ENCODE measurements at places on chromosomes 7 and 10.

DNA sequence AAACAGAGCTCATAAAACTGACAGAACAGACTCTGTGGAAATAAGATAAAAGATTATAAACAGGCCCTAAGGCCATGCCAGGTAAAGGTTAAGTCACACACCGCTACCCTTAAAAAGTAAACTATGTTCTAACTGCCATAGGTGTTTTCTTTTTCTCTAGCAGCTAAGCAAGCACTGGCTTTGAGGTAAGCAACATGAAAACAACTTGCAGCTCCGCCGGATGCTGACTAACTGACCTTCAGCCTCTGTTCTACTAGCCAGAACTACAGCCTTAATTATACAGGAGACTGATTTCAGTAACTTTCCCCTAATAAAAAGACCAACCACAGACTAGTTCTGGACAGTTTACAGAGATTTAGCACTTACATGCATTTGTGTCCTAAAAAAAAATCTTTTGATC is 708.3 kb downstream of the CCSER2 start:
- no peak for DNase-seq

- DNase-seq = no peak
Measured at GRCh38 chr10:43867667-43868565, 219.2 kb upstream of the ZNF32 start.

DNA sequence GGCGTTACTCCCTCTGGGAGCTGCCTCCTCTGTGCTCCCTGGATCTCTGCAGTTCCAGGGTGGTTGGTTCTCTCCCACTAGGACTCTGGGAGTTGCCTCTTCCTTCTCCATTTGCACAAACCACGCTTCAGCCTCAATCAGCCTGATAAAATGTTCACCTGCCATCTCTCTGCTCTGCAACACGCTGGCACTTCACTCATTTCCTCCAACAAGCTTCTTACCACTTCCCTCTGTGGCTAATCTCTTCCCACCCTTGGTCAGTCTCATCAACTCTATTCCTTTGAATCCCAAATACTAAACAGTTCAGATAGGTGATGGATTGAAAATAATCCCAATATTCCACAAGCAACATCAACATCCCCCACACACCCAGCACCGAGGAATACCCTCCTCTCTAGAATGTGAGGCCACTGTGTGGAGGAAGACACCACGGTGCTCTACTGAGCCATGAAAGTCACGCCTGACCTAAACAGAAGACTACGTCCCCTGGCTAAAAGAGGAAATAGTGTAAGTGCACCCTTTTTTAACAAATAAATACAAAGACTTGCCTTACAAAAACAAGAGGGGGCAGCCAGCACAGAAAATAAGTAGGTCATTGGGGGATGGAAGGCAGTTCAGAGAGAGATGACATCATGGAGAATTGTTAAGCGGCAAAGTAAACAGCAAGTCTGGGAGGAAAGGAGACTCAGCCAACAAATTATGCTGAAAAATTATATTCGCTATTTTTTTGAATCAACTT is 1.9 kb upstream of the FAM170B start:
- DNase-seq = no peak

DNA sequence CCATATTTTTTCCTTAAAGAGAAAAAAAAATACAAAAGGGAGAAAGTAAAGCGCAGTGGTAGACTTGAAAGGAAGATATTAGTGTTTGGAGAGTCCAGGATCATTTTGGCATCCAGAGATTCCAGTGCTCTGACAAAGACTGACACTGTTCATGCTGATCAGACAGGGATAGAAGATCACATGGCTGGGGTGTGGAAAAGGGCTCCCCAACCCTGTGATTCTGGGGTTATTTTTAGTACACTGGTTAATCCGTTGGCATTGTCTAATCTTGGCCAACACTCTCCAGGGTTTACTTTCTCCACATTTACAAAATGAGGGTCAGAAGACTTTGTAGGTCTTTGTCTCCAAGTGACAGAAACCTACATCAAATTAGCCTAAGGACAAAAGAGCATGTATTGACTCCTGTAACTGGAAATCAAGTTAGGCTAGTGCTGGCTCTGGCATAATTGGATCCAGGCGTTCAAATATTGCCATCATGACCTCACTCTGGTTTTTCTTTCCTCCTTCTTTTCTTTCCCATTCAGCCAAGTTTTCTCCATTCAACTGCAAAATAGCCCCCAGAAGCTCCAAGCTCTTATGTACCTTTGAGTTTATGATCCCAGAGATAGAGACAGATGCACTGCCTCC is 181.6 kb downstream of the PHTF2 start:
- DNase-seq = no peak

- no peak for DNase-seq
Measured at GRCh38 chr7:30389791-30390190, 88.8 kb downstream of the NOD1 start.

DNA sequence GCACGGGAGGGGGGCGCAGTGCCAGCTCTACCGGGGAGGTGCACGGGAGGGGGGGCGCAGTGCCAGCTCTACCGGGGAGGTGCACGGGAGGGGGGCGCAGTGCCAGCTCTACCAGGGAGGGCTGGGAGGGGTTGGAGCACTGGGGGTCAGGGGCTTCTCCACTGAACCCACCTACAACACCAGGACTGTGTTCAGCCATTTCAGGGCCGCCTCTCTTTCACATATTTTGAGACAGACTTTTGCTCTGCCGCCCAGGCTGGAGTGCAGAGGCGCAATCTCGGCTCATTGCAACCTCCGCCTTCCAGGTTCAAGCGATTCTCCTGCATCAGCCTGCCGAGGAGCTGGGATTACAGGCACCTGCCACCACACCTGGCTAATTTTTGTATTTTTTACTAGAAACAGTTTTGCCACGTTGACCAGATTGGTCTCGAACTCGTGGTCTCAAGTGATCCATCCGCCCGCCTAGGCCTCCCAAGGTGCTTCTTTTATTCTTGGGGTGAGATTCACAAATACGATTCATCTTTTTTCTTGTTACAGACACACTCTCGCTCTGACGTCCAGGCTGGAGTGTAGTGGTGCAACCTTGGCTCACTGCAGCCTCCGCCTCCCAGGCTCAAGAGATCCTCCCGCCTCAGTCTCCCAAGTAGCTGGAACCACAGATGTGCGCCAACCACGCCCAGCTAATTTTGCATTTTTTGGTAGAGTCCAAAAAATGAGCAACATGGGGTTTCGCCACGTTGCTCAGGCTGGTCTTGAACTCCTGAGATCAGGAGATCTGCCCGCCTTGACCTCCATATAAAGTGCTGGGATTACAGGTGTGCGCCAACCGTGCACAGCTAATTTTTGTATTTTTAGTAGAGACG is 37.0 kb downstream of the ADAP1 start:
- DNase-seq = no peak

DNA sequence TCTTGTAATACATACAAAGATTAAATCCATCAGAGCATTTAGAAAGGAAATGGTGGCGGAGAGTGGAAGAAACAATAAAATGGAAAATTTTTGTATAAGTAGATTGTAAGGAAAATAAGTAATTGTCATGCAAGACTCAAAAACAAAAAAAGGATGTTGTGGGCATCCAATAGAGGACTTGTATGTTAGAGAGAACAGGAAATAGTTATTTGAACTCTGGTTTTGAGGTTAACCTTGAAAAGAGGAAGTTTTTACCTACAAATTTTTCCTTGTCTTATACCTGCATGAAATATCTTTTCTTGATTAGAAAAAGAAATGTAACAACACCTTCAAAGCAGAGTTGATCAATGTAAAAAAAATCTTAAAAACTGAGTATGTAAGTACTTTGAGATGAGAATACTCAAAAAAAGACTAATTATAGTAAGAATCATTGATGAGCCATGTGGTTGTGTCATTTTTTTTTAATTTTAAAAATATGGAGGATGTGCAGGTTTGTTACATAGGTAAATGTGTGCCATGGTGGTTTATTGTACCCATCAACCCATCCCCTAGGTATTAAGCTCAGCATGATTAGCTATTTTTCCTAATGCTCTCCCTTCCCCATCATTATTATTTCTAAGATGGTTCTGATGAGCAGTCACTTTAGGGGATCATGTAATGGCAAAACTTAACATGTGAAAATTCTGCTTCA is 11.9 kb downstream of the TMEM106B start:
- no peak for DNase-seq

GRCh38 chr10:110903280-110904278 is 15.4 kb downstream of the BBIP1 start:
- DNase-seq = no peak

- no peak for DNase-seq
Measured at GRCh38 chr10:47277352-47278151, 22.4 kb upstream of the GDF10 start.

GRCh38 chr10:122124342-122124741 is 135.4 kb downstream of the TACC2 start:
- DNase-seq = no peak

- no peak for DNase-seq
Measured at GRCh38 chr7:27846388-27846787, 106.4 kb downstream of the TAX1BP1 start.

- DNase-seq = no peak
Measured at GRCh38 chr10:75191821-75192568, 18.6 kb upstream of the VDAC2 start.

- no peak for DNase-seq
Measured at GRCh38 chr7:148754912-148755311, 56.2 kb downstream of the CUL1 start.

DNA sequence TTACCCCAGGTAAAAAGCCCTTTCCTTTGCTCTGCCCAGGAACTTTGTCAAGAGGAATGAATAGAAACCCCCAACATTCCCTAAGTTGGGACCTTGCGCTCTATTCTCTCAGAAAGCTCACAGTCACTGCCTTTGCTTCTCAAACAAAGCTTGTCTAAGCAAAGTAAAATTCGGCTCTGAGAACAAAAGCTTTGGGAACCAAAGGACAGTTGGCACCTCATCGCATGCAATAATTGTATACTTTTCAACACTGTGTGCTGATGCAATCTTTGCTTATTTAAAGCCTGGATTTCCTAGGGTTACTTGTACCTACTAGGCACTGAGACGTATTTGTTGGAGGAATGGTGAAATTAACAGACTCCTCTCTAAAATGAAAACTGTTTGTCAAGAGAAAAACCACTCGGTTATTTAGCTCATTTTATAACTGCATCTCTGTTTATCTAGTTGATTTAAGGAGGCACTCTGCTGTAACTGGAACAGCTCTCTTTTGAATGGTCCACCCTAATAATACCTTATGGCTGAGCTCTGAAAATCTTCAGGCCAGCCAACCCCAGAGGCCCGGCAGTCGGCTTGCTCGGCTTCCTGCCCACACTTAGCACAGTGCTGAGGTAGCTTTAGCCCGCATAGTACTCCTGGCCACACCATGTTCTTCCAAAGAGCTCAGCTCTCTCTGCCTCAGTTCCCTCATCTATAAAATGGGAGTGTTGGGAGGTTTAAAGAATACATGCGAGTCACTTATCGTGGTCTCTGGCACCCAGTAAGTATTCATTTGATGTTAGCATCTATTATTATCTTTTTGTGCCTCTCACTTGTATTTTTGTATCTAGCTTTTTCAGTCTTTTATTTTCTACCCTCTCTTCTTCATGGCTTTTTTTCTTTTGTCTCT is 80.2 kb upstream of the PRR15 start:
- DNase-seq = no peak

DNA sequence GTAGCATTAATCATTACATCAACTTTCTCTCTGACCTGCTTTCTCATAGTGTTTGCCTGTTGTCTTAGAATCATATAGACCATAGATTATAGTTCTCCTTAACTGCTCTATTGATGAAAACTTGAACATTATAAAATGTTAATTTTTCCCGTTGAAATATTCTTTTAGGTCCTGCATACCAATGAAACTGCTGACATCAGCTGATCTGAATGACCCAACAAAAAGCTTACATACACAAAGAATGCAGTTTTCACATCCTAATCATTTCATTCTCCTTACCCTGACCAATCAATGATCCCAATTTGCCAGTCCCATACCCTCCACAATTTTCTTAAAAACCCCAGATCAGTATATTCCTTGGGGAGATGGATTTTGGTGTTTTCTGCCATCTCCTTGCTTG is 302.9 kb upstream of the MBL2 start:
- DNase-seq = no peak

DNA sequence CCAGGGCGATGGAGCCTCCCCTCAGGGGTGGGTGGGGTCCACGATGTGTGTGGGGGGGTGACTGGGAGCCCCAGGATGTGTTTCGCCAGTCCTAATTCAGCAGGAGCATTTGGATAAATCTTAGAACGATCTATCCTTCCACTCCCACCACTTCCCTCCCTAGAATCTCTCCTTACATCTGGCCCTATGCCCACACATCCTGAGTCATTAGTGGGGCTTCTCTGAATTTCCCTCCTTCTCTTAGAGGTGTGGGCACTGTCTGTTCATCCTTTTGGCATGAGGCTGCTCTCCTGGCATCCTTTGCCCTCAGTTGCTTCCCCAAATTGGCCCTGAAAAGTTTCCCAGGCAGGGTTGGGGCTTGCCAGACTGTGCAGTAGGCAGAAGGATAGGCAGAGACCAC is 1.6 kb downstream of the GHRHR start:
- DNase-seq = no peak

DNA sequence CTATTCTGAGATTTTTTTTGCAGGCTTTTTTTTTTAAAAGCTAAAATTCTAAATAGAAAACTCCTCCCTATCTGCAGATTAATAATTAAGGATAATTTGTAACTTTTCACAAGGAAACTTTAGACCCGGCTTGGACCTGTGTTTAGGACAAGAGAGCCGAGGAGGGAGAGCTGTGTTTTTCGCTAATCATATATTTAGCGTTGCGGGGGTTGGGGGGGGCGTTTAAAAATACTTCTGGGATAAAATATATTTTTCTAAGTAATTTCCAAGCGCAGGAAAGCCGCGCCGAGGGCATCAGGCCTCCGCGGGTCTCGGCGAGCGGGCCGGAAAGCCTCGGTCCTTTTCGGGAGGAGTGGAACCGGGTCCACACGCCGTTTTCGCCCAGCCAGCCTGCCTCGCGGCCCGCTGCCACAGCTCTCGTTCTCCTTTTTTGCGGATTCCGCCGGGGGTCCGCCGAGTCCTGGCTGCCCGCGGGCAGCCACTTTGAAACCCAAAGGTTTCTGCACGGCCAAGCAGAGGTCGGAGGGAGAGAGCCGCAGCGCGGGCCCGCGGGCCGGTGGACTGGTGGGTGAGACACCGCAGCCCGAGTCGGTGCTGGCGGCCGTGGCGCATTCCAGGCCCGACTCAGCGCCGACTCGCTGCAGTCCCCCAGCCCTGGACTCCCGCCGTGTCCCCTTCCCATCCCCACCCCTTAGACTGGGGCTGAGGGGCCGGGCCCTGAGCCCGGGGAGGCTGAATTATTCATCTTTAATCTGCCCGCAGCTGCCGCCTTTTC is 2.3 kb downstream of the PAX2 start:
- no peak for DNase-seq

DNA sequence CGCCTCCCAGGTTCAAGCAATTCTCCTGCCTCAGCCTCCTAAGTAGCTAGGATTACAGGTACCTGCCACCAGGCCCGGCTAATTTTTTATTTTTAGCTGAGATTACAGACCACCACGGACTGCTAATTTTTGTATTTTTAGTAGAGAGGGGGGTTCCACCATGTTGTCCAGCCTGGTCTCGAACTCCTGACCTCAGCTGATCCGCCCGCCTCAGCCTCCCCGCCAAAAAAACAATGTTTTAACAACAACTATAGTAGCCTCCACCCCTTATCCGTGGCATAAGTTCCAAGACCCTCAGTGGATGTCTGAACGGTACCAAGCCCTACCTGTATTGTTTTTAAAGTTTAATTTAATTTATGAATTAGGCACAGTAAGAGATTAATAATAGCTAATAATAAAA is 48.2 kb downstream of the GNA12 start:
- DNase-seq = no peak
